Choroid plexus epithelial cell (primary cell): ENCODE measurements at places on chromosomes 13 and 19.

GRCh38 chr13:50576156-50576555 lies 267.3 kb downstream of the DLEU7 start:
- no peak for DNase-seq

- DNase-seq, result no peak
Observed at GRCh38 chr19:7720351-7720750, 11.6 kb downstream of the CLEC4G start.

DNA sequence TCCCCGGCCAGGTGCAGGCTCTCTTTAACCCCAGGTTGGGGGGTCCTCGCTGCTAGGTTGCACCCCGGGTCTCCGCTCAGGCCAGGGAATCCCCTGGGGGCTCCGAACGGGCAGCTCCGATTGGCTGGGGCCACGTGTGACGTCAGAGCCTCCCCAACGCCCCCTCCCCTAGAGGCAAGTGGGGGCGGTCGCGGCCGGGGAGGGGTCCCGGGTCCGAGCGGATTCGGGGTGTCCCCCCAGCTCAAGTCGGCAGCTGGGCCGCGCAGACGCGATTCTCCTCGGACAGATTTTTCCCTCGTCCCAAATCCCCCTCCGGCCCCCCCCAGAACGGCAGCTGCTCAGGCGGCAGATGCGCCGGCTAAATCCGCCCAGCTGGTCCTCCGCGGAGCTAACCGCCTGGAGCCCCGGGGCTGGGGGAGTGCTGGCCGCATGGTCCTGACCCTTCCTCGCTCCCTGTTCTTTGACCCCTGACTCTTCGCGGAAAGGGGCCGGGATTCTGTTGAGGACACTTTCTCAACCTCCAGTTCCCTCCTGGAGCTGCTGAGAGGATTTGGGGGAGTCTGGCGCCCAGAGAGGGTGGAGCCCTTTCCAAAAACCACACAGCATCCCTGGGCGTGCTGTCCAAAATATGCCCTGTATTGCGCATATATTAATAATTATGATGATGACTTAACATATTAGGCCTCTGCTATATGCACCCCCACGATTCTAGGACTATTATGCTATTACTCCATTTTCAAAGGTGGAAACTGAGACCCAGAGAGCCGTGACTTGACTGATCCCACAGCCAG lies 25.4 kb upstream of the SEMA6B start:
- no peak for DNase-seq

GRCh38 chr13:65971541-65971940 lies 1258.6 kb downstream of the PCDH9 start:
- no peak for DNase-seq

DNA sequence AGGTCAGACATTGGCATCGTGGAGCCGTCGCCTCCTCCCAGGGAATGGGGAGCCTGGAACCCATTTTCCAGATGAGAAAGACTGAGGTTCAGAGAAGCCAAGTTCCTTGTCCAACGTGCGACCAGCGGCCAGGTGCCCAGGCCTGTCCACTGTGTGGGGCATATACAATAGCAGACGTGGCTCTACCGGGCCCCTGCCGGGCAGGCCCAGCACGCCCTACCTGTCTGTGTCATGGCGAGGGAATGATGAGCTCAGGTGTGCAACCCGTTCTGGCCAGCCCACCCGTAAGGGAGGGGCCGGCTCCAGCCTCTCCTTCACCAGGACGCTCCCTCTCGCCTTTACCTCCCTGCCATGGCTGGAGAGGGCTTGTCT lies 837 bp downstream of the GNA15 start:
- DNase-seq, result no peak

GRCh38 chr13:43205416-43205815 lies 182.0 kb downstream of the DNAJC15 start:
- DNase-seq, result no peak

DNA sequence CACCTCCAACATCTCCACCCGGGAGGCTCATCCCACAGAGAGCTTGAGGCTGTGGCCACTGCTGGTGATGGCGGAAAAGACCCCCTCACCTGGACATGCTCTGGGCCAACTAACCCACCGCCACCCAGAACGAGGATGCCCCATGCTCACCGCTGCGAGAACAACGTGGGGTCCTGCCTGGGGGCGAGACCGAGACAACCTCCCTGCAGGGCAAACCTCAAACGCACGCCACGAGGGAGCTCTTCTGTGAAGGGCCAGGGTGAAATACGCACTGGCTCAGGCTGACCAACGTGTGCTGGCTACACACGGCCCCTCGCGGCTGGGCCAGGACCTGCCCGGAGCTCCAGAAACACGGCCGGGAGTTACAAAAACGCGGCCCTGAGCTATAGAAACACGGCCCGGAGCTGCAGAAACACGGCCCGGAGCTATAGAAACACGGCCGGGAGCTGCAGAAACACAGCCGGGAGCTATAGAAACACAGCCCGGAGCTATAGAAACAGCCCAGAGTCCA lies 19.0 kb upstream of the PLPP2 start:
- peak; percentile 86 for DNase-seq

DNA sequence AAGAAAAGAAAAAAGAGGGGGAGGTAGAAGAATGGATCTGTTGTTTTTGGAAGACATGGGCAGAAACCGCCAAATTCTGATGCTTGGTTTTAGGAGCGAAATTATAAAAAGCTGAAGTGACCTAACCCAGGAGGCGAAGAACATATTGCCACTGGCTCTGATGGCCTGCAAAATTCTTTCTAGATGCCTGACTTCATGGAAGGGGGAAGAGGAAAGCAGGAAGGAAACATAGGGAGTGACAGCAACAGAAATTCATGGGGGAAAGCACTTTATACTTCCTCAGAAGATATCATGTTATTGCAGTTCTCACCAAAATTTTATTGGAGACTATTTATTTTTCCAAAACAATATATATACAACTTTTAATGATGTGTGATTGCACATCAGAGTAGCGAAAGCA lies 213.5 kb downstream of the DLEU7 start:
- no peak for DNase-seq

DNA sequence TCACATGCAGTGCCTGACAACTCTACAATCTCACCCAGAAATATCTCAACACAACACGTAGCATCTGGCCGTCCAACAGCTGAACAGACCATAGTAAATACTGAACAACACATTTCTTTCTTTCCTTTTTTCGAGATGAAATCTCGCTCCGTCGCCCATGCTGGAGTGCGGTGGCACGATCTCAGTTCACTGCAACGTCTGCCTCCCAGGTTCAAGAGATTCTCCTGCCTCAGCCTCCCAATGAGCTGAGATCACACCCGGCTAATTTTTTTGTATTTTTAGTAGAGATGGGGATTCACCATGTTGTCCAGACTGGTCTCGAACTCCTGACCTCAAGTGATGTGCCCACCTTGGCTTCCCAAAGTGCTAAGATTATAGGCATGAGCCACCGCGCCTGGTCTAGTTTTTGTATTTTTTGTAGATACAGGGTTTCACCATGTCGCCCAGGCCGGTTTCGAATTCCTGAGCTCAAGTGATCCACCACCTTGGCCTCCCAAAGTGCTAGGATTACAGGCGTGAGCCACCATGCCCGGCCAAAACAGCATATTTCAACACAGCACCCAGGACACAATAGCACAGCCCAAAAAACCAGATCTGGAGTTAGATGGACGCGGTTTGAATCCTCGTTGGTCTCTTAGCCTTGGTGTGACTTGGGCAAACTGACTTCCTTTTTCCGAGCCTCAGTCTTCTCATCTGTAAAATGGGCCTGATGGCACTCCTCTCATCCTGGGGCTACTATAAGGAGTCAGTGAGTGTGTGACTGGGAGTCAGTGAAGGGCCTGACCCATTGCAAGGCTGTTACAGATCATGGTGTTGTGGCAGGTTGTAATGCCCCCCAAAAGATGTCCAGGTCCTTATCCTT lies 22.6 kb downstream of the CYP2A6 start:
- DNase-seq, result no peak

- DNase-seq, result no peak
Observed at GRCh38 chr13:80448725-80449124, 107.8 kb upstream of the SPRY2 start.
